ENCODE measurements at places on chromosomes 2 and 18. TPM values are rescaled to one million over a fixed set of nuclear protein-coding genes. Genes with fewer than 3 reads are reported as not detected.

TLX2 gene
- total RNA-seq, result not detected

TNFRSF11A gene
- 1.1 TPM for total RNA-seq

MARCO gene
- 0.11 TPM for total RNA-seq

ABCB11 gene
- total RNA-seq, result not detected

TXNDC2 gene
- total RNA-seq, result not detected

CRYBA2 gene
- total RNA-seq, result not detected

ABCG8 gene
- total RNA-seq, result not detected

LGALSL gene
- total RNA-seq, result 21.1 TPM

IL36A gene
- not detected for total RNA-seq

TSPYL6 gene
- total RNA-seq, result not detected

GKN1 gene
- total RNA-seq, result not detected

NXPH2 gene
- not detected for total RNA-seq

ACKR3 gene
- total RNA-seq, result 1.8 TPM

SLC20A1 gene
- 209 TPM for total RNA-seq

ELOA2 gene
- total RNA-seq, result not detected

SPHKAP gene
- total RNA-seq, result not detected

GRB14 gene
- 2.4 TPM for total RNA-seq

CEP76 gene
- total RNA-seq, result 9.0 TPM

SDC1 gene
- total RNA-seq, result 1,305 TPM

TEX44 gene
- total RNA-seq, result not detected

DPP10 gene
- not detected for total RNA-seq

POTEI gene
- total RNA-seq, result not detected

SERPINB13 gene
- 5.9 TPM for total RNA-seq

POMC gene
- 0.39 TPM for total RNA-seq

ERICH2 gene
- total RNA-seq, result 2.5 TPM

PROM2 gene
- total RNA-seq, result 40.7 TPM

PAIP2B gene
- 0.75 TPM for total RNA-seq

TMBIM1 gene
- total RNA-seq, result 443 TPM

CABYR gene
- 7.2 TPM for total RNA-seq

SRD5A2 gene
- total RNA-seq, result not detected

All from foreskin keratinocyte (primary cell).